Activated T-helper 17 cell treated with anti-CD3 and anti-CD28 coated beads, Interleukin-2, amount 50 U/mL, for 72 hours (primary cell): ENCODE measurements at places on chromosomes 6 and 20. TPM values are rescaled to one million over a fixed set of nuclear protein-coding genes. Genes with fewer than 3 reads are reported as not detected.

DNA sequence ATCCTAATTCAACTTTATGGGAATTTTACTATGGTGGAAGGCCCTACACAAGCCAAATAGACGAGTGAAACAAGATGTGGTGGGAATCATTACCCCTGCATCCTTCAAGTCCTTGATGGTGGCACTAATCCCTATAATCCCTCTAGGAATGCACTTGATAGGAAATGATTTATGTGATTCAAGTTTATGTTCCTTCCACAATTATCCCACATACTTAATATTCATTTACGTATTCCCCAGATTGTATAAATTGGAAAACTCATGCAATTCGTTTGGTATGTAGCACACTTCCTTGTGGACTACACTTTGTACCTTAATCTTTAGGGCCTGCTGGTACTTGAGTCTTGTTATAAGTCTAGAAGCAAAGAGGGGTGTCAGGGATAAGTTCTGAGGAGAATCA lies 40.8 kb downstream of the PKIB start:
- no peak for ATAC-seq

DNA sequence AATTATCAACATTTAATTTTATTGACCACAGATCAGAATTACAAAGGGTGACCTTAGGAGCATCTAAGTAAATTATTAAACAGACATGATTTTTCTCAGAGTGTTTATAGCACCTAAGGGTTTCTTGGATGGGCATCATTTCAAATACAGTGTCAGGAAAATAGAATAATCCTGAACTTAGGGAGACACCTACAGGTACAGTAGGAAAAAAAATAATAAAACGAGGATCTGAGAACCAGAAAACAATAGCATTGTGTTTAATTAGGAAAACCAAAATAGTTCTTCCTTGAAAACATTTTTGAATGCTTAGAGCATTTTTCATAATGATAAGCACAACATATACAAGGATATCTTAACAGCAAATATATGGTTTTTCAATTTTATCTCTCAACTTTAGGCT lies 39.2 kb downstream of the MMUT start:
- no peak for ATAC-seq

GRCh38 chr6:43803055-43803782 lies 33.2 kb downstream of the VEGFA start:
- ATAC-seq = no peak

Gene FAM209B
- total RNA-seq = 1.5 TPM

DNA sequence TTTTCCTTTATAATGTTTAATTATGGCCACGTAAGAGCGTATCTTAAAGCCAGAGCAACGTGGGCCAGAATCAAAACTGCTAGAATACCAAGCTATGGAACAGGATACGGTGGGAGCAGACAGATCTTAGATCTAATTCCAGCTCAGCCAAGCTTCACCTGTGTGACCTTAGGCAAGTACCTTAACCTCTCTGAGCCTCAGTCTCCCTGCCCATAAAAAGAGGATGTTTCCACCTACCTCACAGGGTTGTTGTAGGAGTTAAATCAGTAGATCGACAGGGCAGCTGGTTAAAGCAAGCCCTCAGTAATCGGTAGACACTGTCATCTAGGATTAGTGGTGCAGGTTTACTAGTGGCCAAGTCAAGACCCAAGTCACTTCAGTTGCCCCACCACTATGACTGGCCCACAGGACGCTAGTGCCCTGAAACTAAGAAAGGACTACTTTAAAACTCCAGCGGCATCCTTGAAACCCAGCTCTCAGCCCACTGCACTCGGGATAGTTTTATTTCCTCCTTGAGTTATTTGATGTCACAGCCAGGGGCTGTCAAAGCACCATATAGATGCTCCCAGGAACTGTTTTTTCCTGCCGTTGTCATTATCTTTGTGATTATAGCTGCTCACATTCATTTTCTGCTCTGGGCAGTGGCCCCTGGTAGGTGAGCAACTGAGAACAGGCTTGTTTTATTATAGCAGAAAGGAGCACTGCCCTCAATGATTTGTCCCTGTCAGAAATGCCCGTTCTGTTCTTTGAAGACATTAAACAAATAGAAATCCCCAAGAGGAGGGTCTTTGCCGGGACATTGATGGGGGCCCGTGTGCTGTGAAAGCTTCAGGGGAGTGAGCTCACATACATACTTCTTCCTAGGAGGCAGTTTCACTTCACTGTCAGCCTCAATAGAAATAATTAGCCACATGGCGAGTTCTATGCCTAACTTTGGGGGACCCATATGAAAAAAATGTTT lies 63.1 kb downstream of the ISM1 start:
- ATAC-seq = no peak

GRCh38 chr6:16405375-16405774 lies 167.0 kb downstream of the GMPR start:
- no peak for ATAC-seq
